ENCODE measurements at places on chromosomes 6 and 20. TPM values are rescaled to one million over a fixed set of nuclear protein-coding genes. Genes with fewer than 3 reads are reported as not detected.

PSORS1C2 gene
- 0.29 TPM for total RNA-seq

ANKRD66 gene
- total RNA-seq, result not detected

ATP6V1G2 gene
- total RNA-seq, result 2.2 TPM

FAM217A gene
- 0.29 TPM for total RNA-seq

ZNF334 gene
- 13.5 TPM for total RNA-seq

SPTLC3 gene
- total RNA-seq, result 14.4 TPM

FGD2 gene
- 10.9 TPM for total RNA-seq

SLC22A16 gene
- total RNA-seq, result 1.2 TPM

HTR1E gene
- total RNA-seq, result 0.93 TPM

TINAG gene
- total RNA-seq, result 17.2 TPM

WFDC10B gene
- not detected for total RNA-seq

HRH3 gene
- total RNA-seq, result 0.23 TPM

GTSF1L gene
- total RNA-seq, result not detected

OR2J2 gene
- 0.12 TPM for total RNA-seq

RWDD2A gene
- 2.9 TPM for total RNA-seq

OXT gene
- not detected for total RNA-seq

VGLL2 gene
- total RNA-seq, result 3.4 TPM

ARMH2 gene
- not detected for total RNA-seq

KHDRBS2 gene
- total RNA-seq, result 5.2 TPM

RAET1G gene
- 1.1 TPM for total RNA-seq

GPRC6A gene
- 0.23 TPM for total RNA-seq

PARD6B gene
- 50.8 TPM for total RNA-seq

FERMT1 gene
- total RNA-seq, result 5.4 TPM

AKAP12 gene
- total RNA-seq, result 143 TPM

RPS6KA2 gene
- total RNA-seq, result 33.5 TPM

ZNF311 gene
- total RNA-seq, result 2.6 TPM

GTF3C6 gene
- 21.3 TPM for total RNA-seq

RBBP8NL gene
- total RNA-seq, result 0.93 TPM

COL9A3 gene
- 28.3 TPM for total RNA-seq

NRSN1 gene
- 0.12 TPM for total RNA-seq

SYNDIG1 gene
- 10.7 TPM for total RNA-seq

GRIK2 gene
- total RNA-seq, result 13.6 TPM

PPP1R10 gene
- 24.5 TPM for total RNA-seq

POU5F1 gene
- total RNA-seq, result 11.4 TPM

PTCHD4 gene
- 2.1 TPM for total RNA-seq

SLC17A3 gene
- 0.12 TPM for total RNA-seq

FBXL4 gene
- total RNA-seq, result 36.0 TPM

MARCKS gene
- 149 TPM for total RNA-seq

TRIM10 gene
- 2.7 TPM for total RNA-seq

SRMS gene
- total RNA-seq, result 0.12 TPM

PROCR gene
- total RNA-seq, result 22.4 TPM

SOX18 gene
- 20.5 TPM for total RNA-seq

TMC2 gene
- total RNA-seq, result not detected

WFDC12 gene
- total RNA-seq, result not detected

EFCAB8 gene
- not detected for total RNA-seq

SIRPA gene
- total RNA-seq, result 17.6 TPM

KIF6 gene
- 2.2 TPM for total RNA-seq
